ENCODE measurements at places on chromosomes 2 and 18.

DNA sequence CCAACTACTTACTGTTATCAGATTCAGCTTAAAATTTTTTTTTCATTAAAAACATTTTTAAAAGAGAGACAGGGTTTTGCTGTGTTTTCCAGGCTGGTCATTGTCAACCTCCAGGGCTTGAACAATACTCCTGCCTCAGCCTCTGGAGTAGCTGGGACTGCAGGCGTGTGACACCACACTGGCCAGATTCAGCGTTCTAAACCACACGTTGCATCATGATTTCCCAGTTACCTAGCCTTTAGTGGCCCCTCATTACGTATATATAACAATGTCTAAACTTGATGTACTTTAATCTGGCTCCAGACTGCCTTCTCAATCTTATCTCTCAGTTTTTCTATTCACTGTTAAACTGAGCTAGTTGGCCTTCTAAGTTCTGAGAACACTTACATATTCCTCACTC lies 89.6 kb downstream of the COMMD1 start:
- DNase-seq: peak; percentile 32

DNA sequence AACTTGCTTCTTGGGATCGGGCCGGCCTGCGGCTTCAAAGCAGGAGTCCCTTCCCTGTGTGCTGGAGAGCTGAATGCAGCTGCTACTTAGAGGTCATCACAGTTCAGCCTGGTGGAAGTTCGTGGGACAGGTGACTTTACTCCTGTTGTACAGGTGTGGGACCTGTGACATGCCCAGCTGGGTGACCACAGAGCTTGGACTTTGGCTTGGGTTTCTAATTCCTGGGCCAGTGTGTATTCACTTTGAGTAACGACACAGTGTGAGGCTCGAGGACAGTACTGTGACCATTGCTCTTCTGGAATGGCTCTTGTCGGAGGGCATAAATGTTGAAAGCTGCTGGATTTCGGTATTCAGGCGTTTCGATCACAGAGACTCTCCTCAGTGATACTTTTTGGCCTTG lies 114.5 kb downstream of the STPG4 start:
- DNase-seq: no peak

DNA sequence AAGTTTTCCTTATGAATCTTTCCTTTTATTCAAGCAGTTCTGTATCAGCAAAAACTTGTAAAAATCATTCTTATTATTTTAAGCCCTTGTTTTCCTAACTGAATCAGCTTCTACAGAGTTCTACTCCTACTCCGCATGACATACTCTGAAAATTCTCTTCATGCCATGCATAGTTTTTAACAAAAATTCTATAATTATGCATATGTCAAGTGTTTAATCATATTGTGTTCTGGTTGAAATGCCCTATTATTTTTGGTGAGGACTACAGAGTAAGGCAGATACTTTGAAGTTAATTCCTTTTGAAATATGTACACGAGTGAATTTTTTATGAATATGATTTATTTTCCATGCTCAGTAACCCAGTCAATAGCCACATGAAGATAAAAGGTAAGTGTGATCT lies 28.8 kb downstream of the ANKRD30B start:
- no peak for DNase-seq

DNA sequence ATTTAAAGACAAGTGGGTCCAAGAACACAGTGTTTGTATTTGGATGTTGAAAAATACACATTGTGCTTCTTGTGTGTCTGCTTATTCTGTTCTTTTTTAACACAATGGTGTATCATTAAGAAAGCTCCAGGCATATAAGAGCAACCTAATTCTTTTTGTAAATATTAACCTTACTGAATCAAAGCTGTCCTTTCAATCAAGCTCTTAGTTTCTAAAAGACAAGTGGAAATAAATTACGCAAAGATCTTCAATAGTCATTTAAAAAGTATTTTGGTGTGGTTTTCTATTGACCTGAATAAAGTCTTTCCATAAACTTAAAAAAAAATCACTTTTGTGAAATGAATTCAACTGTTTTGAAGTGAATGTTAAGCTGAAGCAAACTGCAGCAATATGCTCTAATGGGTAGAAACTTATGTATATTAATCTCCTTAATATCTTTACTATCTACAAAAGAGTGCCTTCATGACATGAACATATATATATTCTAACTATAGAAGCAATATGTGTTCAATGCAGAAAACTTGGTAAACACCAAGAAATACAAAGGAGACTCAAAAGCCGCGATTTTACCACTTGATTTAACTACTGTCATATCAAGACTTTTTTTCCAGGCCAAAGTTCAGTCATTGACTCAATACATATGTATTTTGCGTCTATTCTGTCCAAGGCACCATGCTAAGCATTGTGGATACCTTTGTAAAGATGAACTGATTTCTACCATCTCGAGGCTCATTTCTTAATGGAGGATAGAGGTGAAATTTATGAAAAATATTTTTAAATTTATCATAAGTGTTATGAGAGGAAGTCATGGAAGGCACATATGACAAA lies 97.7 kb downstream of the ARHGAP15 start:
- no peak for DNase-seq

DNA sequence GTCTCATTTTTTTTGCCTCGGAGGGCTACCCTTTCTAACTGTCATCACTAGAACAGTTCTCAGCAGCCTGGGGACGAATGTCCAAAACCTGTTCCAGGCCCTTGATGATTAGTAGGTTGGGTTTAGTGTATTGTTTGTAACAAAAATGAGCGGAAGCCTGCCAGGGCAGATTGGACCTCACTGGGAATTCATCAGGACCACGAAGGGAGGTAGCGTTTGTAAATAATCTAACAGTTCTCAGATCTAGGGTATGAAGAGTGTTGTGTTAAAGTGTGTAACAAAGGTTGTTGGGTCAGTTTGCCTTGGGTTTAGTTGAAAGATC lies 799 bp downstream of the CEP68 start:
- DNase-seq: no peak

DNA sequence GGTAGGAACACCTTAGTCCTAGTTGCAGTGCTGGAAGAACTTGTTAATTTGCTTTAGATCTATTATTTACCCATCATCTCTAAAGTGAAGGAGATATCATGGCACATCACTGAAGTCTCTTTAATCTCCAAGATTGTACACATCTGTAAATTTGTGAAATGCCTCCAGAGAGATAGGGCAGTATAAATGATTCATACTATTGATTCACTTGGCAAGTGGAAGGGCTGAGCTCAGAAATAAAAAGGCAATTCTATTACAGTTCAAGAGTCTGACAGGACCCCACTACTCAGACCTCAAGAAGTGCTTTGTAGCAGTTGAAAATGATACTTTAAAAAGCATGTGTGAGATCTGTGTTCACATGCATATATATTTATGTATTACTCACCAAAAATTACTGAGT lies 489.3 kb downstream of the DCC start:
- DNase-seq: no peak

DNA sequence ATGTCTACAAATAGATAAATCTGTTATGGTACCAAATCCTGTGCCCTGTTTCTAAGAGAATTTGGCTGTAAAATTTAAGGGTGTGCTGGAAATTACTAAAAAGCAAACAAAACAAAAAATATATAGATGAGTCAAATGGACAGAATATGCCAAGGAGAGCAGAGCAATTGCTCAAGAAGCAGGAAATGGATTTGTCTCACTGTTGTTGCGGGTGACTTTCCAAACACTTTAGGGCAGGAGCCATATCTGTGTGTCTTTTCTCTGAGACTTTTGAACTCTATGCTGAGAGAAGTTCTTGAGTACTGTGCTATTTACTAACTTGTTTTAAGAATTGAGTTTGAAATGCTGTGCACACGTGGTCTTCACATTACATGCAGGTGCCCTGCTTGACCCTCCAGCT lies 221.7 kb downstream of the PHLPP1 start:
- no peak for DNase-seq

- peak; percentile 65 for DNase-seq
Observed at GRCh38 chr2:191190861-191191552, 40.2 kb upstream of the STAT4 start.

- no peak for DNase-seq
Observed at GRCh38 chr2:12300019-12300602, 416.6 kb upstream of the TRIB2 start.

DNA sequence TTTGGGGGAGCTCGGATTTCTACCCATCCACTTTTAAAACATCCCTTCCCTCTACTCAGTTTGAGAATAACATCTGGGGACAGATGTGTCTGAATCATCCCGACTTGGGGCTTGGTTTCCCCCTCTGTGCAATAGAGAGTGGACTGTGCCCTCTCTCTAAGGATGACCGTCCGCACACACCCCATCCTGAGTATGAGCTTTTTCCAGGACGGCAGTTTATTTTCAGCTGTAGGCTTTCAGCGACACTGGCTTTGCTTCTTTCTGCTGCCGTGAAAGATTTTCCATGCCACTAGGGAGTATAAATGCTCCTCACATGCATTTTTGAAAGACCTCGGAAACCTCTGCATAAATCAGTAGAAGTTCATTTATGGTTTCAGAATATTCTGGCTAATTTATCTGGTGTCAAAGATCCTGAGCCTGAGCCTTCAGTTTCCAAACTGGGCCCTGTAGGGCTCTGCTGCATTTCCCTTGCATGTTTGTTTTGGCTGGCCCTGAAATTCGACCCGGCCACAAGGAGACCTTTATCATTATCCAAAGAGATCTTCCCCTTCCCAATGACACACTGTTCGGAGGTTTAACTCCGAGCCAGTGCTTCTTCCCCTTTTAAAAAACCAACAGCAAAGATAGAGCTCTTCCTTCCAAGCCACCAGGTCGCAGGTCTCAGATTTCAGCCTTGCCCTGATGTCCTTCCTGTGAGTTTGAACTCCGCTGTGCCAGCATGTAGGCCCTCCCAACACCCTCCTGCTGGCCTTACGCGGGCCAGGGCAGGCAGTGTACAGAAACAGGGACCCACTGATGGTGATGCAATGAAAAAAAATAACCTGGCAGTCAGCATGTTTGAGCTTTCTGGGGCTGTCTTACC lies 53.3 kb downstream of the FECH start:
- DNase-seq: peak; percentile 88

- peak; percentile 54 for DNase-seq
Observed at GRCh38 chr2:134919341-134920210, 954 bp downstream of the CCNT2 start.

GRCh38 chr2:44573996-44574395 lies 212.2 kb downstream of the CAMKMT start:
- DNase-seq: no peak

- DNase-seq: peak; percentile 79
Observed at GRCh38 chr2:109238580-109238979, 109.6 kb downstream of the SH3RF3 start.

- DNase-seq: no peak
Observed at GRCh38 chr2:236168110-236169080, at the start of gene GBX2. TSS of gene GBX2 (minus strand) at chr2:236168386. CDS start at chr2:236167971, 415 bp downstream.

Data from KBM-7 (cell line).